Stimulated activated CD4-positive, alpha-beta T cell treated with anti-CD3 and anti-CD28 coated beads, Interleukin-15, amount 100 ng/mL, for 48 hours (primary cell): ENCODE measurements at places on chromosomes 4 and X.

- no peak for DNase-seq
Measured at GRCh38 chr4:185096032-185096653, 46.9 kb upstream of the SLC25A4 start.

DNA sequence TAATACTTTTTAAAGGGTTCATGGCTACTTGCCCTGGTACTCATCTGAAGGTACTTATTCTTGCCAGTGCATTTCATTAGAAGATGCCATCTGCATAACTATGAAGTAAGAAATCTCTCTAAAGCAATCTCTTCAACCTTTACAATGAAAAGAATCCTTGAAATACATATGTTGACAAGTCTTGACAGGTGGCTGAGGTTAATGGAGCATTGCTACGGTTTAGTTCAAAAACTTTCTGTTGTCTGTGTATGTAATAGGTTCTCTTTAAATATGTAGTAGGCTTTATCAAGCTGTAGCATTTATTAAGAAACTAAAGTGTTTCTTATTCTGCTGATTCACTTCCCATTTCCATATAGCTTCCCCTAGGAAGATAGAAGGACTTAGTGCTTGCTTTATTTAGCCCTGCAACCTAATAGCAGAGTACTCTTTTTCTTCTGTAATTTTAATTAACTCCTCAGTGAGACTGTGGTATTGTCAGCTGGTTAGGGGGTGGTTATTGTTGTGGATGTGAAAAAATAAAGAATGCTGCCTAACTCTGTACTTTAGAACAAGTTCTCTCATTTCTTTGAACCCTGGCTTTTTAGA lies 39.3 kb downstream of the SLAIN2 start:
- no peak for DNase-seq

DNA sequence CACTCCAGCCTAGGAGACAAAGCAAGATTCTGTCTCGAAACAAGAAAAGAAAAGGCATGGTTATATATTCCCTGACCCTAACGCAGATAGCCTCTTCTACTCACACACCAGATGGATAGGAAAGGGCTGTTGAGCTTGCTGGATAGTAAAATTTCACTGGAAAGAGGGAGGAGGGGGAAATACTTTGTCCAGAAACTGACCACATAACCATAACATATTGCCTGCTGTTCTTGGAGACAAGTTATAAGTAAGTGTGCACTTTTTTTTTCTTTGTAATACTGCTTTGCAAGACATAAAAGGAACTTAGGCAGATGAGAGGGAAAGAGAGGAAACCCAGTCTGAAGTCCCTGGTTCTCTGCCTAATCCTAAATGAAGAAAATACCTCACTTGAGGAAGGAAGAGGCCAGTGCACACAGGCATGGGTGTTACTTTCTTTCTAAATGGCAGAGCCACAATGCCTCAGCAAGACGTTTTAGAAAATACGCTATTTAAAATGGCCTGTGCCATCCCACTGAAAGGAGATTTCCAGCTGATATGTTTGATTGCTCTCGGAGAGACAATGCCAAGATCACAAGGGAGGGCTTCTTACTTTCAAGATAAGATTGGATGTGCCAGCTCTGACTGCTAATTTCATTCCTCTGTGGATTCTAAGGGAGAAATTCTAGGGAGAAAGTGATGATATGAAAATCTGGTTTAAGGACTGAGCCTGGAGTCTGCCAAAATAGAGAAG lies 140.6 kb downstream of the DCTD start:
- DNase-seq = no peak

DNA sequence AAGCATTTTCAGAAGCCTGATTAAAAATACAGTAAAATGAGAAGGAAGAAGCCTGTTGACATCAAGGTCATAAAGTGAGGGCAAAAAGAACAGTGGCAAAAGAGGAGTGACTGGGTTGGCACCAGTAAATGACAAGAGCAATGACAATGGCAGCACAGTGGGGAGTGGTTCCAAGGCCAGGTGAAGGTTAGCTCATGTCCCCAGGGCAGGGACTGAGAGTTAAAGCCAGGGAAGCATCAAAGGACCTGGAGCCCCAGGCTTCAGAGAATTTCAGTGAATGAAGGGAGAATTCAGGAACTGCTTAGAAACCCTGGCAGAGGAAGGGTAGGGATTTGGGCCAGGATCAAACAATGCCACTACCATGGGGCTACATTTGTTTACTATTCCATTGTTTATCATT lies 8.8 kb upstream of the PIGA start:
- no peak for DNase-seq

DNA sequence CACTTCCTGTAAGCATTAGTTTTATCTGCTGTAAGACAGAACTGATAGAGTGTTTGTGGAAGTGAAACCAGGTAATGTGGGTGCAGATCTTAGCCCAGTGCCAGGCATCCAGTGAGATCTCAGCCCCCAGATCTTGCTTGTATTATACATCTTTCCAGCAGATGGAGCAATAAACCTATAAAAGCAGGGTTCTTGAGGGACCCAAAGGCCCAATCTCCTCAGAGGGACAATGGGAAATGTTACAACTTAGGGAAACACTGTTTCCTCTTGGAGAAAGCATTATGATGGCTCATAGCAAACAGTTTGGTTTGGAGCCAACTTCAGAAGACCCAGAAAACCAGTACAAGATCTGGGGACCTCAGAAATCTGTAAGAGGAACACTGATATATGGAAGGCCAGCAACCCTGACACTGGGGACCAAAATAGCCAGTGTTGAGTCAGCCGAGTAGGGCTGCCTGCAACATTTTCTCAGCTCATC lies 206.3 kb downstream of the SLC7A11 start:
- no peak for DNase-seq

- DNase-seq = no peak
Measured at GRCh38 chr4:114659386-114660008, 60.9 kb downstream of the UGT8 start.

GRCh38 chr4:7330811-7331681 lies 103.7 kb downstream of the PSAPL1 start:
- DNase-seq = no peak

GRCh38 chr4:47451657-47452056 lies 11.8 kb downstream of the COMMD8 start:
- DNase-seq = no peak

- DNase-seq = no peak
Measured at GRCh38 chrX:140507223-140507981, 2.5 kb upstream of the SOX3 start.

GRCh38 chr4:113278324-113278934 lies 229.0 kb downstream of the ANK2 start:
- peak; percentile 41 for DNase-seq

DNA sequence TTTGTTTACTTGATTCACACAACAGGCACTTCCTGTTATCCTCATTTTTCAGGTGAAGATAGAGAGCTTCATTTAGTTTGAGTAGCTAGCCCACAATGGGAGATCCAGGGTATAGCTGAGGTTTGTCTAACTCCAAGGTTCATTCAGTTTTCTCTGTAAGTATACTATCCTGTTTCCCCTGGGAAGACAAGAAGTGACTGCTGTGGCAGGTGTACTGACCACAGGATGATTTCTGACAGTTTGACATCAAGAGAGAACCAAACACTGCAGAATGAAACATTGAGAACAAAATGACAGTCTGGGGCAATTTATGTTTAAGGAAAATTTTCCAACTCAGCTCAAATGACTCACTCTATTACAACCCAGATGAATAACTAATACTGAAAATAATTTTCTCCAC lies 958.0 kb downstream of the STPG2 start:
- DNase-seq = no peak

GRCh38 chr4:23113104-23113503 lies 420.4 kb downstream of the GBA3 start:
- no peak for DNase-seq

DNA sequence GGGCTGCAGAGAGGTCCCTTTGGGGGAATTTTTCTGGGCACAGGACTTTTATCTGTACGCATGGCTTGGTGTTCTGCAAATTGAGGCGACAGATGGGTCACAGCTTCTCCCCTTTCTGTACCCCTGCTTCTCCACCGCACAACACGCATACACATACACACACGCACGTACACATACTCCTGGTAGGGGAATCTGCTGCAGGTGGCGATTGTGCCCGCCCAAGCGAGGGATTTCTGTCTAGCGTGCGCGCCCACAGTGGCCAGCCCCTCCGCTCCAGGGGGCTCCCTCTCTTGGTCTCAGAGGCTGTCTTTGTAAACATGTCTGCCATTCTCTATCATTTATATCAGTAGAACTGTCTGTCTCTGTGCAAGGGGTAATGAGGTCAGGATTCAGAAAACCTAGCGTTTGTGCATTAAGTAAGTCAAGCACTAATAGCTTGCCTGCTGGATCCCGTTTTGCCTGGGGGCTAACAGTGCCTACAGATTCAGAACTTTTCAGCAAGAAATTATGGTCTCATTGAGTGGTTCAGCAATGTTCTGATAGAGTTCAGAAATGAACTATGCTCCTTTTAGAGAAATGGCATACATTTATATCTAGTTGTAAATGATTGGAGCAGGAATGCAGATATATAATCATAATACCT lies 2.2 kb downstream of the GRID2 start:
- no peak for DNase-seq

- no peak for DNase-seq
Measured at GRCh38 chrX:139759637-139760036, 51.7 kb upstream of the MCF2 start.

DNA sequence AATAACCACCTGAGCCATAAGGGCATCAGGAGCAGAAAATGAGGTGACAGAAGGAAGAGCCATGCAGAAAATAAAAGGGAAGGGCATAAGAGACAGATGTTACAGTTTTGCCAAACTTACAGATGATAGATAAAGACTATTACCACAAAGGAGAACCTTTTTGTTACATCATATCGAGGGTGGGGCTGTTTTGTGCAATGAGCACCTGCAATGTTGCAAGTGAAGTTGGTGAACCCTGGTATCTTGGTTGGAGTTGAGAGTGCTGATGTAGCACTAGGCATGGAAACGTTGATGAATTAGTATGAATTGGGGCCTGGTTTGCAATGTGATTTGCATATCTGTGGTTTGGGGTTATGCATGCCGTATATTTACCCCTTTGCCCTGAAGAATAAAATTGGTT lies 119.8 kb upstream of the TEX13D start:
- no peak for DNase-seq

DNA sequence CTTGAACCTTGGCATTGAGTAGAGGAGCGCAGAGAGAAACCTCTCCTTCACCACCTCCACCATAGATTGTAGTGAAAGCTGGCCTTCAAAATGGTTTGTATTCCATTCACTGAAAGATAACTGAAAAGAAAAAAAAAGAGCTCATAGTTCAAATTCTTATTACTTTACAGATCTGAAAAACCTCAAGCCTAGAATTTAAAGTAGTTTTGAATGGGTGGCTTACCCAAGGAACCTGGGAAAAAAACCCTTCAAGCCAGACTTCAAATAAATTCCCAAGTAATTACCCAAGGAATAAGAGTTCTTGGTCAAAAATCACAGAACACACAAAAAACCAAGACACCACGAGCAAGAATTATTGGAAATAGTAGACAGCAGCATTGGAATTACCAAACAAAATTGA lies 83.6 kb upstream of the TMEM33 start:
- no peak for DNase-seq

DNA sequence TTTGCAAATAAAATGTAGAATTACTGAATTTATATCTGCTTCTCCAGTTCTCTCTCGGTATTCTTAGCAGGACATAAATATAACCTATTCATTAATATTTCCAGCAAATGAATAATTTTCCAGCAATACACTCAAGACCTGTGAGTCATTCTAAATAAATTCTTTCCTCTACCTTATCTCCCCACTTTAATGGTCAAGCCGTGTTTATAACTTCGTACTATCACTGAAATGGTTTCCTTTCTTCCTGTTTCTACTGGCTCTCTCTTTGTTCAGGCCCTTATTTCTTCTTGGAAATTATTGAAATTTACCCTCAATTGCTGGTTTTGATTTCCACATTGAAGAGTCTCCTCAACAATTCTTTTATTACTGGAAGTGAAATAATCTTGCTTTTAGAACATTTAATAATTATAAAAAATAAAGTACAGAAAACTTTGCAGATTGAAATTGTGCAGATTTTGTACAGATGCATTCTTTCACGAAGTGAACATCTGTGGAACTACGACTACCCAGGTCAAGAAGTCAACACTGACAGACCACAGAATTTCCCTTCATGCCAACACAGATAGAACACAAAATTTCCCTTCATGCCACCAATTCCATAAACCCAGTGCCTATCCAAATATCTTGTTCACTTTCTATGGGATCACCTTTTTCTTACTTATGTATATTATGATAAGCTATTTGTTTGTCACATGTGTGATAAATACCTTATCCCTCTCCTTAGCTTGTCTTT lies 205.7 kb downstream of the FAT4 start:
- no peak for DNase-seq

DNA sequence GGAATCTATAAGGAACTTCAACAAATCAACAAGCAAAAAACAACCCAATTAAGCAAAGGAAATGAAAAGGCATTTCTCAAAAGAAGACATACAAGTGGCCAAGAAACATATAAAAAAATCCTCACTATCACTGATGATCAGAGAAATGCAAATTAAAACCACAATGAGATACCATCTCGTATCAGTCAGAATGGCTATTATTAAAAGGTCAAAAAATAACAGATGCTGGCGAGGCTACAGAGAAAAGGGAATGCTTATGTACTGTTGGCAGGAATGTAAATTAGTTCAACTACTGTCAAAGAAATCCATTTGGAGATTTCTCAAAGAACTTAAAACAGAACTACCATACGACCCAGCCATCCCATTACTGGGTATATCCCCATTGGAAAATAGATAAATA lies 292.4 kb upstream of the FAT1 start:
- no peak for DNase-seq

DNA sequence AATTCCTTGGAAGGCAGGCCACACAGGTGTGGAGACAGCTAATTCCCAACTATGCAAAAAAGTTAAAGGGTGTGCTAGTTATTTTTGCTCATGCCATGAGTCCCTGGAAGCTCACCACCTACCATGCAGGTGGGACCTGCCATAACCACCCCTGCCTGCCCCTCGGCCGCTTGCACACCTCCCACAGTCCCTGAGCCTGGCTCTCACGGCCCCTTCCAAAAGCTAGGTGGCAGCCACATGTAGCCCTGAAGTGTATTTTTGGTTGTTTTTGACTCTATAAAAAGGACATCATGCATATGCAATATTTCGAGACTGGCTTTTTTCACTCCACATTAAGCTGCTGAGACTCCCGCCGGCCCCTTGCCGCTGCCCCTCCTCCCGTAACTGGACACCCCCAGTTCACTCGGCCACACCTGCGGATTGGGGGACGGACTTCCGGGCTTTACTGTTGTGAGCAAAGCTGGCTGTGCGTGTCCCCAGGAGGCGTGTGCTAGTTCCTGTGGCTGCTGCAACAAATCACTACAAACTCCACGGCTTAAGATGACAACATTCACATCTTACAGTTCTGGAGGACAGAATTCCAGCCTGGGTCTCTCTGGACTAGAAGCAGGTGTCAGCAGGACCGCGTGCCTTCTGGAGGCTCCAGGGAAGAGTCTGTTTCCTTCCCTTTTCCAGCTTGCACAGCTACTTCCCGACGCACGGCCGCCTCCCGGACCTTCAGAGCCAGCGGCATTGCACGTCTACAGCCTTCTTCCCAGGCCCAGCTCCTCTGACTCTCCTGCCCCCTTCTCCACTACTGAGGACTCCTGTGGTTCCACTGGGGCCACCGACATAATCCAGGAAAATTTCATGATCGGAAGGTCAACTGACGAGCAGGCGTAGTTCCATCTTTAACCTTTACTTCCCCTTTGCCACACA lies 24.8 kb downstream of the ZFYVE28 start:
- DNase-seq = no peak

GRCh38 chrX:20530406-20530921 lies 263.8 kb upstream of the RPS6KA3 start:
- DNase-seq = peak; percentile 47
